AG09319 (cell line): ENCODE measurements at places on chromosomes 6 and 20.

DNA sequence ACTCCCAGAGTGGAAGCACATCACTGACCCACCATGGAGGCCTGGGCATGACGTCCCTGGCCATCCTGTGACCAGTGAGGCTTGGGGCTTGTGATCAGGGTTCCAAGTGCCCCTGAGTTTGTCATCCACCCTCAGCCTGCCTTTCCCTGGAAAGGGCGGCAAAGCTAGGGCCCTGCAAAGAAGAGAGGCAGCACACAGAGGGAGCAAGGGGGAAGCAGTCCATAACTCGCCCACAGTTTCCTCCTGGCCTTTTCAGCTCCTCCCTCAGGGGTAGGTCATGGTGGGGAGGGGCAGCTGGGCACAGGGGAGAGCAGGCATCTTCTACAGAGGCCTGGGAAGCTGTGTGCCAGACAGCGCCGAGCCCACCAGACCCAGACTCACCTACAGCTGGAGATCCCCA is at the start of gene NCR2:
Gene NCR2 (plus strand): TSS at position 313 of the 400 bp plus-strand sequence. CDS start 269 bp downstream, outside the sequence.
- DNase-seq, result no peak

DNA sequence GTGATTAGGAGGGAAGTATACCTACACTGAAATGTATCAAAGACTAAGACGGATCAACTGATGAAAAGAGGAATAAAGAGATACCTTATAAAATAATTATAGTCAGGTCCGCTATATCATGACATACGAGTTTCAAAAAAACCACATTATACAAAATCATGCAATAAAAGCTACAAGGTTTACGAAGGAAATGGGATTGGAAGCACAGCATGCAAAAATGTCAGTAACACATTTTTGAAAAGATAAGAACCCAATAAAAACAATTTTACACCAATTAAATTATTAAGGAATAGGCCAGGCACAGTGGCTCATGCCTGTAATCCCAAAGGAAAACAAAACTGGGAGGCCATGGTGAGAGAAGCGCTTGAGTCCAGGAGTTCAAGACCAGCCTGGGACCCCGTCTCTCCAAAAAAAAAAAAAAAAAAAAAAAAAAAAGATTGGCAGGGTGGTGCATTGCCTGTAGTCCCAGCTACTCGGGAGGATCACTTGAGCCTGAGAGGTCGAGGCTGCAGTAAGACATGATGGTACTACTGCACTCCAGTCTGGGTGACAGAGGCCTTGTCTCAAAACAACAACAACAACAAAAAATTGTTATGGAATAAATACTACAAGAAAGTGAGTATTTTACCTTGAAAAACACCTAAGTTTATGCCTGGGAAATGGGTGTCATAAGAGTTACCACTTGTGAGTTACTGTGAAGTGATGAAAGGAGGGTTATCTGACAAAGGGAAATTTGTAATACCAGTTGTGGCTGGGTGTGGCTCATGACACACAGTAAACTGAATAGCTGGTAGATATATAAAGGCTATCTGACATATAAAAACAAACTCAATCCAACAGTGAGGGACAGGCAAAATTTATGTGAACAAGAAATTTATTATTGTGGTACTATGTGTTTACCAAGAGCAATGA is 45.2 kb downstream of the RANBP9 start:
- no peak for DNase-seq

DNA sequence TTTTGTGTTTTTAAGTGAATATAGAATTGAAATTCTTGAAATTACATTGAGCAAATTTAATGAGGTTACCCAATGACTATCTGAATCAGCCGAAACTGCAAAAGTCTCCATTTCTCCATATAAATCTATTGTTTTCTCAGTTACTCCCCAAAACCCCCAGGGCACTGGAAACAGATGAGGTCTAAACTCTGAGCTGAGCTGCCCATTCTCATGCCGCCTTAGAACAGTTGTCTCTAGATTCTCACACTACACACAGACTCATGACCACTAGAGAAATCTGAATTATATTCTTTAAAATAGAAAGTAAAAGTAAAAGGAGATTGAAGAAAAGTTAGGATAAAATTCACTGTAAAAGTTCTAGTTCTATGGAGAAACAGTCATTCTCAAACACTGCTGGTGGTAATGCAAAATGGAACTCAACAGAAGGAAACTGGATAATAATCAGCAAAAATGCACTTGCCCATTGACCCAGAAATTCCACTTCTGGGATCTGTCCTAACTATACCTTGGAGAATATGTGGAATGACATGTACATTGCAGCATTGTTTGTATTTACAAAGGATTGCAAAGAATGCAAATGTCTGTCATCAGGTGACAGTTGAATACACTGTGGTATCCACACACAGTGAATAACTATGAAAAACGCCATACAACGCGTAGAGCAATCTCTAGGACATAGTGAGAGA is 125.5 kb downstream of the IPCEF1 start:
- DNase-seq, result no peak

GRCh38 chr20:11814267-11814666 is 103.4 kb upstream of the BTBD3 start:
- DNase-seq, result no peak

- no peak for DNase-seq
Measured at GRCh38 chr6:46352541-46353268, 138.5 kb downstream of the RCAN2 start.

- no peak for DNase-seq
Measured at GRCh38 chr20:17912916-17913315, 55.7 kb downstream of the SNX5 start.

- no peak for DNase-seq
Measured at GRCh38 chr6:166333172-166333995, 9.0 kb downstream of the SFT2D1 start.

DNA sequence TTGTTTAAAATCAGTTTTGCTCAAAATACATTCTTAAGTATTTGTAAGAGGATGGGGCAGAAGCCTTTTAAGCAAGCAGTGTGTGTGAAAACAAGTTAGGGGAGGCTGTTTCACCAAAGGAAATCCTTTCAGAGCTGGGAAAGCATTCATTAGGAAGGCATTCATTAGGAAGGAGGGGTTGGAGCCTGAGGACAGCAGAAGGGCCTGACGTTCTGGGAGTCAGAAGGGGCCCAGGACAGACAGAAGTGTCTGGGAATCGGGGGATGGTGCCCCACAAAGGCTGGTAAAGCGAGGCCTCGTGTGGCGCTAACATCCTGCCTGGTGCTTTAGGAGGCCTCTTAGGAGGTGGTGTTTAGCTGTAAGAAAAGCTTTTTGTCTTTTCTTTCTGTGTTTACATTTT is 80.6 kb upstream of the NXT1 start:
- DNase-seq, result no peak

- DNase-seq, result no peak
Measured at GRCh38 chr6:95091823-95092436, 485.4 kb upstream of the MANEA start.

DNA sequence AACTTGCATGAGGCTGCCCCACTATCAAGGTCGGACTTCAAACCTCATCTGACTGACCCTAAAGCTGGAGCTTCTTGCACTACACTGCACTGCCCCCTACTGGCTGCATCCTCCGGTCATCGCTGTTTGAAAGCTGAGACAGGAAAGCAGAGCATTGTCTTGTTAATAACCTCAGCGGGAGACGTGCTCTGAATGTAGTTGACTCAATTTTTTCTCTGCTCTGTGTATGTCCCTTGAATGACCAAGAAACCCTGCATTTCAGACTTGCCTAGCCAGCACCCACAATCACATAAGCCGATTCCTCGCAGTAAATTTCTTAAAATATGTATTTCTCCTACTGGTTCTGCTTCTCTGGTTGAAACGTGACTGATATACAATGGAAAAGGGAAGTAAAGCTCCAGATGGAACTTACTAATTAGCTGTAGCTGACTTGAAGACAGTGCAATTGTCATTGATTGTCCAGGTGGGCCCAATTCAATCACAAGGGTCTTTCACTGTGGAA is 27.8 kb downstream of the TCF21 start:
- DNase-seq, result peak; percentile 75

- DNase-seq, result no peak
Measured at GRCh38 chr6:21666853-21667681, 73.5 kb downstream of the SOX4 start.

GRCh38 chr6:73752943-73753342 is 56.9 kb downstream of the CD109 start:
- DNase-seq, result no peak

DNA sequence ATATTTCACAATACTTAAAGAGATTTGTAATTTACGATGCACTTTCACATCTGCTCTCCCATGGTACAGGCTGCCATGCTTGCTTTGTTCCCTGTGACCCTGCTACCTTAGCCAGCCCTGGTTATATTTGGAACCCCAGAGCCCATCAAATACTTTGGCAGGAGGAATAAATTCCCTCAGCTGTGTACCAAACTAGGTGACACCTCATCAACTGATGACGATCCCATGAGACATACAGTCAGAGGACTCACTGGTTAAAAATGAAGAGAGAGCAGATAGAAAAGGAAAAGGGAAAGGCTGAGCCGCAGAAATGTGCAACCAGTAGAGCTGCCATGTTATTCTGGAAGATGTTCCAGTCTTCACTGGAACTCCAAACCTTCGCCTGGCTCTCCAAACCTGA is 120.0 kb downstream of the SIM1 start:
- no peak for DNase-seq

DNA sequence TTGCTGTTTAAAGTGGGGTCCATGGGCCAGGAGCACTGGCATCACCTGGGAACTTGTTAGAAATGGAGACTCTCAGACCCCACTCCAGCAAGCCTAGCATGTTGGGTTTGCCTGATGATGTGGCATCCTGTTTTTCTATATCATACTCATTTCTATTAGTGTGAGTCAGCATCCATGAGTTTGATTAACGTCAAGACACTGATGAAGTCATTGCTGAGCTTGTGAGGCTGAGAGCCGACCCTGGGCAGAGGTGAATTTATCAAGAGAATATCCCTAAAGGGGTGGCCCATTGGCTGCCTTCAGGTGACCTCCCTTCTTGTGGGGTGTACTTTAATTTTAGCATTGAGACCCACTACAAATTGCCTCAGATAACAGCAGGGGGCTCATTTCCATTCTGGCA is 43.4 kb upstream of the RNF144B start:
- DNase-seq, result no peak

- DNase-seq, result no peak
Measured at GRCh38 chr20:47609001-47609400, 107.3 kb downstream of the NCOA3 start.

- peak; percentile 63 for DNase-seq
Measured at GRCh38 chr20:23420943-23421931, at the start of gene NAPB. TSS of gene NAPB (minus strand) at chr20:23421488. CDS start at chr20:23421402, 86 bp downstream.

GRCh38 chr20:33662172-33662571 is at the start of gene C20orf144:
TSS of gene C20orf144 (plus strand) at chr20:33662327. CDS start at chr20:33662346, 19 bp downstream.
- DNase-seq, result no peak

DNA sequence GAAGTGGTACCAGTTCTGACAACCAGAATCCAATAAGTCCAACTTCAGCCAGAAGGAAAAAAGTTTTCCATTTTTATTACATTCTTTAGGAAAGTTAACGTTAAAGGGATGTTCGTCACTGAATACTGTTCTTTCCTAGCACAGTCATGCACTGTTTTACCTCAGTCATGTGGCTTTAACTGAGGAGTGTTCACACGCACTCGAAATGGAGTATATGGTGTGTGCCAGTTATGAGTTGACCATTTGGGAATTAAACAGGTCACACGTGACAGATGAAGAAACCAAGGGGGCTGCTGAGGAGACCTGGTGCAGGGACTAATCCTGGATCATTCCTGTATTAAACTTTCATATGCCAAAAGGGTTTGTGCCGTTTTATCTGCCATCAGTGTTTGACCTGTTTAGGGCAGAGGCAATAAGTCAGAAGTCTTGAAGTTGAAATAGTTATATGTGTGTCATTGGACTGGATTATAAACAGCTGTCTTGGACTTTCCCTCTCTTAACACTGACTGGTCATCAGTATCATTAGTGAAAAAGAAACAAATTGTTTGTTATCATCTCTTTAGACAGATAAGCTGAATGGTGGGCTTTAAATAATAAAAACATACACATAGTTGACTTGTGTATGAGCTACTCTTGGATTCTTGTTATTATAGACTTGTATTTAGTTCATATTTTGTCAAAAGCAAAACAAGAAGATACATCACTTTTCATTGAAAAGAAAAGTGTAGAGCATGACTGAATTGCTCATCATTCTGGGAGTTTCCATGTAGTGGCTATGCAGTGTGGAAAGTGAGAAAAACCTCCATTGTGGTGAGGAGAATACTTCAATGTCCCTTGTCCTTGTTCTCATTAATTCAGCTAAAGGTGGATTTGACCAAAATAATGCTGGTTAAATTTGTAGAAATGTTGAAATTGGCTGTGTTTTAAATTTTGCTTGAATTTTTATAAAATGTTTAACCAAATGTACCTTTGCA is 123.5 kb upstream of the SAMD5 start:
- DNase-seq, result no peak

- no peak for DNase-seq
Measured at GRCh38 chr6:41406728-41407489, 71.5 kb downstream of the NCR2 start.

- no peak for DNase-seq
Measured at GRCh38 chr20:19473922-19474286, 261.5 kb downstream of the SLC24A3 start.

DNA sequence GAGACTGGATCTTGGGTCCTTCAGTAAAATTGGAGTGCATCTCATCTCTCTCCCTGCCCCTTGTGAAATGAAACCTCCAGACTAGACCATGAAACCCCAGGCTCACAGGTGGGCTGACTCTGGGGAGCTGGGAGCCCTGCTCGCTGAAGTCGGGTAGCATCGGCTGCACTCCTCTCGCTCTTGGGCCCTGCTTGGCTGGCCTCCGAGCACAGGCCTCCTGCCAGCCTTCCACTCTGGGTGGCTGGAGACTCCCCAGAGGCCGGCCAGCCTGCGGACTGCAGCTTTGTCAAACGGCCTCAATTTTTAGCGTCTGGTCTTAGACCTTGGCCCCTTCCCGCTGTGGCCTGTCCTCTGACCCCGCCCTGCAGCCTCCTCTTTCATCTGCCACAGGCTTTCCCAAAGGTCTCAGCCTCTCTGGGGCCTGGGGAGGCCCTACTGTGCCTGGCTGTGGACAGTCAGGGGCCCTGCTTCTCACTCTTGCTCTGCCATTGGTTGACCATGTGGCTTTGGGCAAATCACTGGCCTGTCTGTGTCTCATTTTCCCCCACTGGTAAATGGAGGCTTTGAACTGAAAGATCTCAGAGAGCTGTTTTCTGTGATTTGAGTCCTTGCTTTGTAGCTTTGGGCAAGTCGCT is 45.1 kb downstream of the SRC start:
- DNase-seq, result no peak

DNA sequence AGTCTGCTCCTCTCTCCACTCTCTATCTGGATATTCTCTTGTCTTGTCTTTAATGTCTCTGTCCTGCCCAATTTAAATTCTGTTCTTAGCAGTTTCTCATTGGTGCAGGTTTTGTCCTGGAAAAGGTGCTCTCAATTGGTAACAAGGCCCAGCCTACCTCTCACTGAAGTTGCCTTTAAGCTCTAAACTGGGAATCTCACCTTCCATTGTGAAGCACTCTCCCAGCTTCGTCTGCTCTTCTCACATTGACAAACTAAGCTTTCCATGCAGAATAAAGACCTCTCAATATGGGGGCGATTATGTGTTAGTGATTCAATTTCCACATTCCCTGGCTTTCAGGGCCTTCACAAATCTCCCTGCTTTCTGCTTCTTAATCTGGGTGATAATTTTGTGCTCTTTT is 1712.2 kb downstream of the GRIK2 start:
- no peak for DNase-seq

DNA sequence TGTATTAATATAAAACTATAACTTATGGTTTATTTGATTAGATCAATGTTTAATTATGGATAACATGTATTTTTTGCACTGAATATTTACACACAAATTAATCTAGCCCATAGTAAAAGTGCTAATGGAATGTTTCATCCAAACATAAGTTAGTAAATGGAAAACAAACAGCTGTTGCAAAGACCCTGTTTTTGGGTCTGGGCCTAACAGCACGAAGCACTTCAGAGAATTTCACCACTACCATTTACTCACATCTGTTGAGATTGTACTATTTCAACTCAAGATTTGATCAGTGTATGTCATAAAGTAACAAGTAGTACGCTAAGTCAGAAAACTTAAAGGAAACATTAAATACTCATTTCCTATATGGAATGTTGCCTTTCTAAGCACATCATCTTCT is 359.6 kb downstream of the LAMA2 start:
- DNase-seq, result no peak
